Parietal lobe (tissue), 2 donors: ENCODE measurements at places on chromosomes 1 and 21. TPM values are rescaled to one million over a fixed set of nuclear protein-coding genes. Genes with fewer than 3 reads are reported as not detected.

TDRD5 gene
- 1.9 TPM for total RNA-seq

CR2 gene
- total RNA-seq = not detected

ZRANB2 gene
- total RNA-seq = 98.9 TPM

ITLN2 gene
- total RNA-seq = not detected
